ENCODE measurements at places on chromosomes 3 and 15. TPM values are rescaled to one million over a fixed set of nuclear protein-coding genes. Genes with fewer than 3 reads are reported as not detected.

Gene GOLGA8J
- not detected for total RNA-seq

Gene MAP1A
- 0.96 TPM for total RNA-seq

Gene AHSG
- total RNA-seq = not detected

Gene DNAJC17
- total RNA-seq = 24.4 TPM

Gene EFCAB12
- total RNA-seq = 0.82 TPM

Gene LNP1
- total RNA-seq = 0.66 TPM

Gene KCTD6
- total RNA-seq = 9.0 TPM

Gene SLC25A20
- 12.9 TPM for total RNA-seq

Gene ADGRG7
- total RNA-seq = not detected

Gene CCDC54
- not detected for total RNA-seq

Gene GP9
- total RNA-seq = not detected

Gene IQCF5
- not detected for total RNA-seq

Gene IL17RB
- total RNA-seq = 0.92 TPM

Gene PPP2R3A
- total RNA-seq = 4.5 TPM

Gene FILIP1L
- 0.24 TPM for total RNA-seq

Gene GNB4
- 13.6 TPM for total RNA-seq

Gene AGBL1
- total RNA-seq = not detected

Gene PTH1R
- total RNA-seq = 0.51 TPM

Gene WDR72
- 7.0 TPM for total RNA-seq
